ENCODE measurements at places on chromosomes 4 and X.

- DNase-seq: no peak
These were observed 12.4 kb downstream of the SHROOM3 start for GRCh38 chr4:76447393-76447851.

- DNase-seq: no peak
These were observed 52.8 kb upstream of the CCDC149 start for GRCh38 chr4:24965627-24966026.

- DNase-seq: no peak
These were observed 599.9 kb upstream of the IGFBP7 start for GRCh38 chr4:57710053-57710452.

- no peak for DNase-seq
These were observed 55.3 kb downstream of the FANCB start for GRCh38 chrX:14817571-14817970.

DNA sequence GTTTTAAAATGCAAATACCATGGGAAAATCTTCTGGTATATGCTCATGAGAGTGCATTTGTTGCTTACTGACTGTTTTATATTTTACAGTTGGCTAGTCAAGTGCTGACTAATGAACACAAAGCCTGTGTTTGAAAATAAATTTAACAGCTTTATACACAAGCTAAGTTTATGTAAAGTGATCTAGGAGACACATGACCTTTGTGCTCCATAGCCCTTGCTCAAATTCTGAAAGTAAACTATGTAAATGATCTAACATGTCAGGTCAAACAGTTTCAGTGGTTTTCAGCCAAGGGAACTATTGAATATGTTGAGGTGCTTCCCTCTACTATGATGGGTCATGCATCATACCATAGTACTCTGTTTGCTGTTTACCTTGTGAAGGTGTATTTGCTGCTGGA lies 36.7 kb downstream of the DIAPH2 start:
- peak; percentile 31 for DNase-seq

DNA sequence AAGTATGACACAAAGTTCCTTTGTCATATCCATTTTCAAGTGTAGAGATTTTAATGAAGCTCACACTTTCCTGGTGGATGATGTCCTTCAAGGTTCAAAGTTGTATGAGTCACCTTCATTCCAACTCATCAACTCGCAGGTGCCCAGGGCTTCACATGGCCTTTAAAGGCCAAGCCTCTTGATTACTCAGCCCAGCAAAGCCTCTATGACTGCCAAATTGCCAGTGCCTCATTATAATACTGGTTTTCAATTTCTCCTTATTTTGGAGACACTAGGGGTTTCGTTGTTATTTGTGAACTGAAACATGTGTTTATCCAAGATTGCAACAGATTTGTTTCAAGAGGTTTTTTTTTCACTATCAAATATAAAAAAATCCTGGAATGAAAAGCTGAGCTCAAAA lies 45.9 kb upstream of the PPP3CA start:
- DNase-seq: no peak

DNA sequence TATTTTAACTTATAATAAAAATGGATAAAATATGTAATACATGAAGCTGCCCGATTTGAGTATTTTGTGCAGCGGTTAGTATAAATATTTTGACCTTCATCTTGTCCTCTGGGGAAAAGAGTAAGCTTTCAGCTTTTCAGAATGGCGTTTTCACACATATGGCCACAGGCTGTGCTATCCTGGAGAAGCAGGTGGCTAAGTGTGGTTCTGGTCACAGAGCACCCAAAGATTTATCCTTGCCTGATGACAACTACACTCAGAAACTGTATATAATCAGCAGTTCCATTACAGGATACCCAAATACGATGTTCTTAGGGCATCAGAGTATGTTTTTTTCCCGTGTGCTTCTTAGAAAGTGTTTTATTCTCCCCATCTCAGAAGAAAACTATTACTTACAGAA lies 42.3 kb upstream of the ANK2 start:
- no peak for DNase-seq

GRCh38 chr4:173411106-173411693 lies 12.3 kb upstream of the SCRG1 start:
- DNase-seq: no peak

GRCh38 chr4:3299976-3300671 lies 7.3 kb downstream of the RGS12 start:
- no peak for DNase-seq

DNA sequence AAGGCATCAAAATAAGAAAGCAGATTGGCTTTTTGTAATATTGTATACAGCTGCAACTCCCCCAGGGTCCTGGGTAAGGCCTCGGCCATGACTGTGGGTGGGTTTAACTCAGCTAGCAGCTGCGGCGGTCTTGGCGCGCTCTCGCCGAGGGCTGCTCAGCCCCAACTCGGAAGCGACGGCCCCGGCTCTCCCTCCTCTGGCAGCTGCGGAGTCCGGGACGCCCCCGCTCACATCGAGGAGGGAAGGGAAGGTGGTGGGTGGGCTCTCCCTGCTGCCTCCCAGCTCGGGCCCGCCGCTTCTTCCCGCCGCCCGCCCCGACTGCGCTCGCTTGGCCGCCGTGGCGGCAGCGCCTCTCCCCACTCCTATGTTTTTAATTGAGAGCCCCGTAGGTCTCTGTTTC lies 51.2 kb downstream of the GPR50 start:
- DNase-seq: no peak

DNA sequence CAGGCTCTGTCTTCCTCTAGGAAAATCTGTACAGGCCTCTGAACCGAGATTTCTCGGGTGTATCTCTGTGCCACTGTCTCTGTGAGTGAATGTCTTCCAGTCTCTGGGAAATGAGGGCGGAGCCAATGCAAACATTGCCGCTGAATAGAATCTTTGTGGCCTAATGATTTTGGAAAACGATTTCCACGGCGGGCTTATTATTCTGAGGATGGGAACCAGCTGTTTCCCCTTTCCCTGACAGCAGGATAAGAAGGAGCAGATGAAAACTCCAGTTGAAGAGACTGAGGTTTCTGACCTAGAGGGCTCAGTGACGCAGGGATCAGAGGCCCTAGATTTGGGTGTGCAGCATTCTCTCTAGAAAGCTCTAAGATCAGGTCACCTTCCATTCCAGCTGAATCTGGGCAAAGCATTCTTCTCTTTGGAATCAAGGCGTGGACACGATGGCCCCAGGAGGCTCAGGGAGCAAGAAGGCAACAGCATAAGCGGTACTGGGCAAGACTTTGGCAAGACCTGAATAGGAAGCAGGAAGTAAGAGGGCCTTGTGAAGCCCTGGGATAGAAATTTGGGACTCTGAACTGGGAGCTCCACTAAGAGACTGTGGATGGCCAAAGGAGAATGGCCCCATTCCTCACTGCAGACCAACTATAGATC lies 47.3 kb downstream of the PJA1 start:
- no peak for DNase-seq

- no peak for DNase-seq
These were observed 41.8 kb upstream of the TXK start for GRCh38 chr4:48175806-48176205.

- no peak for DNase-seq
These were observed 202.3 kb downstream of the BCOR start for GRCh38 chrX:39895218-39896110.

- no peak for DNase-seq
These were observed 759 bp downstream of the ZC4H2 start for GRCh38 chrX:64975491-64975890.

DNA sequence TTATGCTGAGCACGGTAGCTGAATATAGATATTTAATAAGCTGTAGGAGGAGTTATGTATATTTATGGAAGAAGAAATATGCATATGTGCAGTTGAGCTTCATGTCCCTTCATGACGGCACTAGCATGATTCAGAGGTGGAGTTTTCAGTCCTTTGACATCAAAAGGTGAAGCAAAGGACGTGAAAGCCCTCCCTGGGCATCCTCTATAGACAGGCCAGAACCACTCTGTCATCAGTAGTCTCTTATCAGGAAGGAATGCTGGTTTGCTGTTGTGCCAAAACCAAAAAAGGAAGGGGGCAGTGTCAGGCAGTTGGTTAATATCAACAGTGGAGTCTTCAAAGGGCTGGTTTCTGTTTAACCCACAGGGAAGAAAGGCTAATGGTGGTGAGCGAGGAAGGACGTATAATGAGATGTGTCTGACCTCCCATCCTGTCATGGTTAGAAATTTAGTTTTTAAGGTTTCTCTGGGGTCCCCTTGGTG lies 23.5 kb upstream of the IL2 start:
- DNase-seq: no peak

- DNase-seq: no peak
These were observed 38.5 kb upstream of the UGT2B7 start for GRCh38 chr4:69057620-69058409.

DNA sequence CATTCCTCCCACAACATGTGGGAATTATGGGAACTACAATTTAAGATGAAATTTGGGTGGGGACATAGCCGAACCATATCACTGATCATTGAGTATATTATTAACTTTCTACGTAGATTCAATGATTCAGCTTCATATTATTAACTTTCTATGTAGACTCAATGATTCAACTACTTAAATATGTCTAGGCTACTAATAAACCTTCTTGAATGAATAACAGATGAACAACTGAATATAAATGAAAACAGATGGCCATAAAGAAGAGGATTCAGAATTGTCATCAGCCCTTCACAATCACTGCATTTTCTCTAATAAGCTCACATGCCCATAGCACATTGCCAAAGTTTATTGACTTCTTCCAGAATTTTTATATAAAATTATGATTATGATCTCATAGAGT lies 57.0 kb downstream of the CEP44 start:
- DNase-seq: no peak

- DNase-seq: no peak
These were observed 18.7 kb upstream of the MAP7D3 start for GRCh38 chrX:136269921-136270320.

- peak; percentile 61 for DNase-seq
These were observed 9.8 kb upstream of the BCOR start for GRCh38 chrX:40107291-40108161.

DNA sequence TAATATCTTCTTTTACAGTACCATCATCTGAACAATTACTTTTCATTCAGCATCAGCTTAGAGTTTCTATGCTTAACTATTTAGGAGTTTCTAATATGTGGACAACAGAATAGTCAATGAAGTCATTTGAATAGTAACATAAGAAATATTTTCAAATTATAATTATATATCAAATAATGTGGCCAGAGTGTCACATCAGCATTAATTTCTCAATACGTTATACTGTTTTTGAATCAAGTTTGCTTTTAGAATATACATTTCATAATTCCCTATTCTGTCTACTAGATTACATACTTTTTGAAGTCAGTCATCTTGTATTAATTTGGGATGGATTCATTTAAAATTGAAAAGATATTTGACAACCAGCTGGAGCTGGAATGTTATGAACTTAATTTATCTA lies 677.4 kb upstream of the PABPC4L start:
- no peak for DNase-seq

- no peak for DNase-seq
These were observed 29.0 kb downstream of the LRBA start for GRCh38 chr4:150986085-150986484.

- peak; percentile 47 for DNase-seq
These were observed 13.5 kb downstream of the PRKX start for GRCh38 chrX:3699821-3700381.

DNA sequence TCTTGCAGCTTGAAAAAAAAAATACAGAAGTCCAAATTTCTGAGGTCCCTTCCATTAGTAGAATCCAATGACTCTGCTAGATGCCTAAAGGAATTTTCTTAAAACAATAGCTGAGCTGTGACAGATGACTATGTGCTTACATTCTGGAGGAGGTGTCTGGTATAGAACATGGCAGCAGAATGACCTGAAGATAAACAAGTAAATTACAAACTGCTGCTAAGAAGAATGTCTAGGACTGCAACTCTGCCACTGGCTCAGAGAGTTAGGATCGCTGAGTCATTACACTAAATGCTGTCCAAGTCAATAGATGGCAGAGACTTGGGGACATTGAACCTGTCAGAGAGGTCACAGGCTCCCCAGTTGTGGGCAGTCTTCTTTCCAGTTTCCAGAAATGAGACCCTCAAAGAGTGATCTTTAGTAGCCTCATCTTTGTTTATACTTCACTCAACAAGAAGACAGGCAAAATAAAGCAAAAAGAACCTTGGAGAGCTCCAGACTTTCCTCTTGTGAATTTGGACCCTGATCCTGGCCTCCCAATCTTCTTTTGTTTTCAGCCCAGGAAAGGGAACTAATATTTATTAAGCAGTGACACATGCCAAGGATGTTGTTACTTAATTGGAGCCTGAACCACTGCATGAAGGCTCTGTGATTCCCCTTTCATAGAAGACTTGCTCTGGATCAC lies 56.4 kb upstream of the SCML1 start:
- no peak for DNase-seq

DNA sequence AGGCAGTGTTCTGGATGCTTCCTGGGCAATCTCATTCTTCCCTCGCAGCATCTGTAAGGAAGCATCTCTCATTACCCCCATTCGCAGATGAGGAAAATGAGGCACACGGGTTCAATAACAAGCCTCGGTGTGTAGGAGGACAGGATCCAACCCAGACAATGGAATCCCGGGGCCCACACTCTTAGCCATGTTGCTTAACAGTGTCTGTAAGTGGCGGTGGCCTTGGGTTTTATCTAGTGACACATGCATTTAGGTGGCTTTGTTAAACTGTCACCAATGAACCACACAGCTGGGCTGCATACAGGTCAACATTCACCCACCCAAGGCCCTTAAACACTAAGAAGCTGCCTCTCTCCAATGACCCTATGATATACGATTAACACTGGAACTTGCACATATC lies 22.6 kb downstream of the RELL1 start:
- no peak for DNase-seq

DNA sequence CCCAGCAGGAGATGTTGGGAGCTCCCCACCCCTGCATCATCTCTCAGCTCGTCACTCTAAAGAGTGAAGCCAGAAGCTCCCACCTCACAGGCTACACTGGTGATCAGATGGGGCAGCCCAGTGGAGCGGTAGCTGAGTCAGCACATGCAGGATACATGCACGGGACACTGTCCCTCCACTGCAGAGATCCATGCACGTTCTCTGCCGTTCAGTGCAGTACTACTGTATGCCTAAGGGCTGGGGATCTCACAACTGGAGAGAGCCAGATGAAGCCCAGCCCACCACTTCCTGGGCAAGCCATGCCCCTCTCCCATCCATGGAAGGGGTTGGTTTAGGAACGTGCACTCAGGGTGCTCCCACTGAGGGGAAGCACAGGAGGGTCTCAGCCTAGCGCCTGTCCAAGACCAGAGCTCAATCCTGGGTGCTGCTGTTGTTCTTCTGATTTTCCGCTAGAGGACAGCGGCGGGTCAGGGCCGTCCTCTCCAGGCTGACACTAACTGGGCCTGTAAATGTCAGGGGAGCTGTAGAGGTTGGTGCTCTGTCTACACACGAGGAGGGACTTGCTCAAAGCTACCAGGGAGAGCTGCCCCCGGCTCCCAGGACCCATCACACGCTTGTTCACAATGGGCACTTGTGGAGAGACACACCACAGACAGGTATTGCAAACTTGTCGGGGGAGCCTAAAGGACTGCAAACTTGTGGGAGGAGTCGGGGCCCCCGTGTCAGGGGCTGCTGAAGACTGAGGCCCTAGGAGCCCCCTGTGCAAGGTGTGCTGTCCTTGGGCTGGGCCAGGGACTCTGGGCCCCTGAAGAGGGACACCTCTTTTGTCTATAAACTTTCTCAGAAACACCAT lies 18.2 kb upstream of the ABLIM2 start:
- peak; percentile 81 for DNase-seq

GRCh38 chr4:40723728-40724127 lies 26.0 kb upstream of the NSUN7 start:
- no peak for DNase-seq

All from GM13977 (cell line).